Small intestine (tissue), 16 donors: ENCODE measurements at places on chromosomes 4 and X. TPM values are rescaled to one million over a fixed set of nuclear protein-coding genes. Genes with fewer than 3 reads are reported as not detected.
A peak's percentile ranks its signal among the peaks of the same experiment; 100 is the strongest.

DNA sequence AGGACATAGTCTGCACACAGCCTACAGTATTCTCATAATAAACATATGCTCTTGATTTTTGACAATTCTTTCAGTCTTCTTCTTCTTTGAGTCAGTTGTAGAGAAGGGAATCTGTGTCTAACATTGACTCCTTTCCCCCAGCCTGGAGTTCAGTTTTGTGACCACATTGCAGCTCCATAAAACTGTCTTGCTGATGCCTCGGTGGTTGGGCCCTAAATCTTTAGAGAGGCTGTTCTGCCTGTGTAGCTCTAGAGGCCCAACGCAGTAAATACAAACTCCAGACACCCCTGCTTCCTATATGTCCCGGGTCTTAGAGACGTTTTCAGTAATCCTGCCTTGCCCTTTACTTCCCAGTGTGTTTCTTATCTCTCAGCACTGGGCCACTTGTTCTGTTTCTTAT, 639.5 kb upstream of the AADAT start:
- no peak for DNase-seq

DNA sequence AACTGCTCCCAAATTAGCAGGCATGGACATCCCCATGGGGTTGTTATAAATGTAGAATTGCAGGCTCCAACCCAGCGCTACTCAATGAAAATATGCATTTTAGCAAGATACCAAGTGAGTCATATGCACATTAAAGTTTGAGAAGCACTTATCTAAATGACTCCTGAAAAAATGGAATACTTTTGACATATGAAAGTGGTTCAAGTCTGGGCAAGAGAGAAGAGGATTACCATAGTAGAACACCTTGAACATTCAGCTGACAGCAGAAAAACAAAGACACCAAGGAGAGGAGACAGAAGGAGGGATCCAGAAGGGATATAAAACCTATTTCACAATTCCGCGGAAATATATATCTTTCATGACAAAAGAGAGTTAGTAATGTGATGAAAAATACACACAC, 63.2 kb upstream of the CT83 start:
- no peak for DNase-seq

DNA sequence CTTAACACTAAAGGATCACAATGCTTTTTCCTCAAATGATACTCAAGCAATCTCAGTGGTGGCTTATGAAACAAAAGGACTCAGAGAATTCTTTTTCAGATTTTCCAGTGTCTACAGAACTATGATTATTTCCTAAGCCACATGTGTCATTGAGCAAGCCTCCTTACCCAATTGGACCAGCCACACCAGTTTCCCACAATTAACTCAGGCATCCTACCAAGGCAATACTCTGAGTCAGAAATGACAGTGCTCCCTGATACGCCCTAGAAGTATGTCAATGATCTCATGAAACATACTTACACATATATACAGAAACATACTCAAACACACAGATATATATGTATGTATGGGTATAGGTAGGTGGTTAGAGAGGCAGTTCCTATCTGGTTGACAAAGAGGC, 4.8 kb downstream of the ADAMTS3 start:
- no peak for DNase-seq

DNA sequence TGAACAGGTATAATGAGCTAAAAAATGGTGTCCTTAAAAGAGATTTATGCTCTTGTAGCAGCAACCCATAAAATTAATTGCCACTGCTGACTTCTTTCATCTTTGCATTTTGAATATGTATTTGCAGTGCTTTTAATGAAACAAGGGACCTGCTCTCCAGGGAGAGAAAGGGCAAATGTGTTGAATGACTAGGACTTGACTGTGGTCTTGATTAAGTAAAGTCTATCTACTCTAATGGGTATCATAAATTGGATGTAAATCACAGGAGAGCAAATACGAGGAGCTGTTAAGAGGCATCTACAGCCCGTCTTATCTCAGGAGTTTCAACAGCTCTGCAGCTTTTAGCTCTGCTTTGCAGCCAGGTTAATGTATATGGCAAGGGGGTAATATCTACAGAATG, 216.4 kb downstream of the PALLD start:
- DNase-seq, result peak; percentile 68

GRCh38 chr4:163976588-163976987, 482.1 kb downstream of the TMA16 start:
- DNase-seq, result no peak

DNA sequence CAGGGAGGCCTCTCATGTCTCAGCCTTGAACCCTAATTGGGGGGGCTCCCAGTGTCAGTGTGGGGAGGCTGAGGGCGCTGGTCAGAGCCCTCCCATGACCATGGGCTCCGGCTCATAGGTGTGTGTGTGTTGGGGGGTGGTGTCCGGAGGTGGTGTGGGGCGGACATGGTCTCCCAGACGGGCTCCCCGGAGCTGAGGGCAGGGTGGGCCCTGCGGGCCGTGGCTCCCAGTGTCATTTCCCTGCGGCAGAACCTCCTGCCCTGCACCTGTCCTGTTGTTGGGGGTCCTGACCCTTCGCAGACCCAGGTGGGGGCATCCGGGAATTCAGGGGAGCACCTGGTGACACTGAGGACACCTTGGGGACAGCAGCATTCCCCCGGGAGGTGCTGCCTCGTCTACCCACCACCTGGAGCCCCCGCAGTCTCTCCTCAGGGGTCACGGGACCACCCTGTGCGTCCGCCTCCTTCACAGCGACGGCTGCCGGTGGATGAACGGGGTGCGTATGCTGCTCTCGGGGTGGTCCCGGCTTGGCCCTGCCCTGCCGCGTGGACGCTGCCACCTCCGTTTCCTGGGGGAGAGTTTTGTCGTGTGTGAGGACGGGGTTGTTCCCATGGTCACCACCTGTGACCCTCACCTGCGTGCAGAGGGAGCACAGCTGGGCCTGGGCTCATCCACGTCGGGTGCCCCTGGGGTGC, 14.5 kb upstream of the GTPBP6 start:
- no peak for DNase-seq

DNA sequence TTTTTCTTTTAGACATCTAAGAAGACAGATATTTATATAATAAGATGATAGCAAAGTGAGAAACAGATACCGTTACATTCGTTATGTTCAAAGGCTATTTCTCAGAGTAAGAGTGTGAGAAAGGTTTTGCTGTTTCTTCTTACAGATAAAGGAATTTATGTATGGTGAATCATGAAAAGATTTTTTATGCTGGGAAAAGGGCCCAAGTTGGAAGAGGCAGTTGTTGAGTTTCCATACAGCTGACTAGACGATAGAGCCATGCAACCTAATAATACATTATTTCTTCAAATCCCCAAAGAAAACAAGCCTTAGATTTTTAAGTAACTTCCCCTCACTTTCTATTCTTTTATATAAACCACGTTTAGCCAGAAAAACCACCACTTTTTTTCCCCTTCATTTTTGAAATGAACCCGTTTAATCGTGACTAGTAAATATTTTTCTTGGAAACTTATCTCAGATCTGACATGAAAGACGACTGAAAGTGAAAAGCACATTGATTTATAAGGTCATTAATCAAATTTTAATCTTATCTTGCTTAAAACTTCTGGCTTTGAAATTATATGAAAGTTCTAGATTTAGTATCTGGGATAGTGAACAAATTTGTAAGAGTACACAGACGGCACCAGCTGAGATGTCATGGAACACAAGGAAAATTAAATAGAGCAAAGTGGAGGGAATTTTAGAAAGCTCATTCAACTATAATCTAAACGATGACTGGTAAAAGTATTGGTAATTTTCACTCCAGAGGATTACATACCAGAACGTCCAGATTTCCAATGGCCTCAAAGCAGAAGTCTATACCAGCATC, 10.9 kb downstream of the ADH6 start:
- DNase-seq, result no peak

GRCh38 chr4:85967872-85968271, 392.0 kb downstream of the MAPK10 start:
- no peak for DNase-seq

DNA sequence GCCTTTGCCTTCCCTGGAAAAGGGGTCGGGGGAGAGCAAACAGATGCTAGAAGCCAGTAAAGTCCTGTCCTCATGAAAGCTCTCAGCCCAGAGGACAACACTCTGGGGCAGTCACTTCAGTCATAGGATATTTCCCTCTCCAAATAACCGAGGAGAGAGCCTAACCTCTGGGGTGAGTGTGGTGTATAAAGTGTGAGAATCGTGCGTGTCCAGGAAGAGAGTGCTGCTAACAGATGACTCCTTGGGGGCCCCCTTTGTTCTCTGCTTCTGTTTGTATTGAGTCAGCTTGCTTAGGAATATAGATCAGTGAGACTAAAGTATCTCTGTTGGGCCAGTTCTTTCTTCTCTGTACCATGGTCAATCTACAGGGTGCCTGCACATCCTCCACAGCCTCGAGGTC, 247.2 kb downstream of the PALLD start:
- DNase-seq, result peak; percentile 6

DNA sequence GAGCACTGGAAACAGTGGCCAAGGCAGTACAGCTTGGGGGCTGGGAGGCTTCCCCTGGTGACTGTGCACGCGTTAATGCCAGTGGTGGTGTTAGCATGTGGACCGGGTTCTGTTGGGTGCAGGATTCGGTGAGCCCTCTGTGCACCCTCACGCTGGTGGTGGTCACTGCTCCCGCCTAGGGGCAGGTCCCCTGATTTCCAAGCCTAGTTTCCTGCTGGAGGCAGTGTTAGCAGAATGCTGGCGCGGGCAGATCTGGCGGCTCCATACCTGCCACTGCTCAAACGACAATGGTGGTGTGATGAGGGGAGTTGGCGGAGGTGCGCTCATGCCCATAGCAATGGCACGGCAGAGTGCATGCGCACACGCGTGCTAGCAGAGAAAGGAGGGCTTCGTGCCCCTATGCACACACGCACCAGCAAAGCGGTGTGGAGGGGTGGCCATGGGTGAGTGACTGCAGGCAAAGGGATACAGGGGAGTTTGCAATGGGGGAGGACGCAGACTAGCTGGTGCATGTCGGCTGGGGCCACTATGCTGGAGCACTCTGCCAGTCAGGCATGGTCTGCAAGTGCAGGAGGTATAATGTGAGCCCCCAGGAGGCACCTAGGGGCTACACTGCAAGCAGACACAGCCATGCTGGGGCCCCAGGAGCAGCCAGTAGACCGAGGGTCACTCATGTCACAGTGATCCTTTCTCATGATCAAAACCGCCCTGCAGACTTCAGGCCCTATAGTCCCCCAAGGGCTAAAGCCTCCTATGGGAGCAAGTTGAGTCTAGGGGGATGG, 93.0 kb downstream of the MAGEE1 start:
- DNase-seq, result no peak

DNA sequence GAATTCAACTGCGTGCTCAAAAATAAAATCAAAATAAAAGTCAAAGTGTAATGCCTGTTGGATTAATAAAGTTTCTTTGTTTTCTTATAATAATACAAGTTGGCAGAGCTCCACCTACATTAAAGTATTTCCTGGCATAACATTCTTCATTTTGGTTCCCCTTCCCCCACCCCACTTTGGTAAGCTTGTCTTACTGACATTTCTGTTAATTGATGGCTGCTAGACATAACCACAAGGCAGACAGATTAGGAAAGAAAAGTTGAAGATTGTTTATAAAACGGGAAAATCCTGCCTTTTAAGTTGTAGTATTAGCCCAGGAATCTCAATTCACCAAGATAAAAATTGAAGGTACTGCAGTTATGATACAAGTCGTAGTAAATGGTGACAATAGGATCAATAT, 246.5 kb upstream of the RPS6KA3 start:
- DNase-seq, result no peak

- DNase-seq, result peak; percentile 47
Observed at GRCh38 chr4:37244583-37245390, at the start of gene NWD2. TSS of gene NWD2 (plus strand) at chr4:37244743. CDS start at chr4:37245068, 325 bp downstream.

- DNase-seq, result peak; percentile 45
Observed at GRCh38 chr4:26873391-26874026, 12.9 kb downstream of the STIM2 start.

DNA sequence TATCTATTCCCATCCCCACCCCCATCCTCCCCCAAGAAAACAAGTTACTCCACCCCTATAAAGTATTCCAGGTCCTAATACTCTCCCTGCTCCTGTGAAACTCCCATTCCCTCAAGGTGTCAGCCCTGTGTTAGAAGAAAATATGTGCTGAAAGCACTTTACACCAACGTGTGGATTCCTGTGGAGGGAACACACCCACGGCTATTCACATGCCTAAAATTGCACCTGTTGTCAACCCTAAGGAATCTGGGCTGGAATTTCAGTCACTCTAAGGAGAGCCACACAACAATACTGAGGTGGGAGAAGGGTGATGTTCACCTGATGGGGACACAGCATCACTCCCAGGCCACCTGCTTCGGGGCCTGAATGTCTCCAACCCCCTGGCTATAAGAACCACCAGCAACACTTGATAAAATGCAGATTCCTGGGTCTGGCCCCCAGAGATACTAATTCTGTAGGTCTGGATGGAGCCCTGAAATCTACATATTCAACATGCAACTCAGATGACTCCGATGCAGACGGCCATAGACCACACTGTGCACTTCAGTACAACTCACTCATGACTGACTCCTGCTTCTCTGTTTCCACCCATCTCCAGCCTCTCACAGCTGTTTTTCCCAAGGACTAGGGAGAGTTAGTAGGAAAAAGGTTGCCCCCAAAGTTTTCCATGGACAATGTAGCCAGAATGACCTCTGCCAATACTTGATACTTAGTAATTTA, 15.8 kb downstream of the SCD5 start:
- DNase-seq, result peak; percentile 47

DNA sequence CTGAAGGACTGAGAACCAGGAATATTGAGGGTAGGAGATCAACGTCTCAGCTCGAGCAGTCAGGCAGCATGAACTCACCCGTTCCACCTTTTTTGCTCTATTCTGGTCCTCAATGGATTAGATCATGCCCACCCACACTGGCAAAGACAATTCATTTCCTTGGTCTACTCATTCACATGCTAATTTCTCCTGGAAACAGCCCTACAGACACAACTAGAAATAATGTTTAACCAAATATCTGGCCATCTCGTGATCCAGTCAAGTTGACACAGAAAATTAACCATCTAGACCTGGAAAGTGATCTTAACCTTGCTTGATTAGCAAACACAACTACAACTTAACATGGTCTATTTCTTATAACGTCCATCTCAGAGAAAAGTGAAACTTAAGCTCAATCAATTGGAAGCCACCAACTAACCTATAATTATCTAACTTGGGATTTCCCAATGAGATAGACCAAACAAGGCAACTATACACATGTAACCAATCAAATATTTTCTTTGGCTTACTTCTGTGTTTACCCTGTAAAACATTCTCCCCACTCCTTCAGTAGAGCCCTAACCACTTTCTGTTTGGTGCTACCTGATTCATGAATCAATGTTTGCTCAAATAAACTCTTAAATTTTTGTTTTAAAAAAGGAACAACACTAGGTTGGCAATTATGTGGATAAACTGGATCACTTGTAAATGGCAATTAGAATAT, 69.7 kb upstream of the MAMLD1 start:
- DNase-seq, result no peak

LANCL3 gene
- 0.13 TPM for polyA plus RNA-seq

STK32B gene
- polyA plus RNA-seq, result 0.75 TPM

SLC10A4 gene
- 2.3 TPM for polyA plus RNA-seq

TMPRSS11D gene
- 0.03 TPM for polyA plus RNA-seq

LEF1 gene
- 2.7 TPM for polyA plus RNA-seq

MXRA5 gene
- 8.2 TPM for polyA plus RNA-seq

CCKAR gene
- polyA plus RNA-seq, result not detected

SPRY1 gene
- 11.9 TPM for polyA plus RNA-seq

CYP2U1 gene
- polyA plus RNA-seq, result 16.1 TPM

RBM47 gene
- polyA plus RNA-seq, result 49.5 TPM
